ENCODE measurements at places on chromosomes 12 and 14. TPM values are rescaled to one million over a fixed set of nuclear protein-coding genes. Genes with fewer than 3 reads are reported as not detected.

The ACOT6 gene
- polyA plus RNA-seq, result not detected

The GPX2 gene
- polyA plus RNA-seq, result 5.0 TPM

The RNFT2 gene
- 16.2 TPM for polyA plus RNA-seq

The KLHDC1 gene
- 28.7 TPM for polyA plus RNA-seq

The PSME2 gene
- 133 TPM for polyA plus RNA-seq

The ADCY6 gene
- 0.43 TPM for polyA plus RNA-seq

The SMCO2 gene
- not detected for polyA plus RNA-seq

The STON2 gene
- polyA plus RNA-seq, result 3.5 TPM

The ACTR10 gene
- 491 TPM for polyA plus RNA-seq

The AGAP2 gene
- 0.48 TPM for polyA plus RNA-seq

The LACRT gene
- polyA plus RNA-seq, result not detected

The BAZ1A gene
- 0.31 TPM for polyA plus RNA-seq

The TMEM119 gene
- not detected for polyA plus RNA-seq

The IFNG-AS1 gene
- polyA plus RNA-seq, result not detected

The TMEM121 gene
- 0.27 TPM for polyA plus RNA-seq

The CCNT1 gene
- polyA plus RNA-seq, result 17.9 TPM

The SLC17A8 gene
- polyA plus RNA-seq, result 0.48 TPM

The PTPRR gene
- 977 TPM for polyA plus RNA-seq

The FAR2 gene
- 45.5 TPM for polyA plus RNA-seq

The SAMD15 gene
- 37.8 TPM for polyA plus RNA-seq

The PAPOLA gene
- polyA plus RNA-seq, result 96.8 TPM

The RNU4-1 gene
- polyA plus RNA-seq, result not detected

The KRT71 gene
- not detected for polyA plus RNA-seq

The PHLDA1 gene
- polyA plus RNA-seq, result 2.9 TPM

The SYNDIG1L gene
- polyA plus RNA-seq, result not detected

The CCDC88C gene
- 0.17 TPM for polyA plus RNA-seq

The NTS gene
- not detected for polyA plus RNA-seq

The TSPAN19 gene
- 5.3 TPM for polyA plus RNA-seq

The KRT4 gene
- polyA plus RNA-seq, result not detected

The PPP1R3E gene
- polyA plus RNA-seq, result 37.3 TPM

The CHD8 gene
- polyA plus RNA-seq, result 38.8 TPM

The SLCO1B3 gene
- polyA plus RNA-seq, result not detected

The OR6C2 gene
- not detected for polyA plus RNA-seq

The AQP6 gene
- not detected for polyA plus RNA-seq

The TTC6 gene
- not detected for polyA plus RNA-seq

The GUCY2C gene
- not detected for polyA plus RNA-seq

The BICDL1 gene
- 5.6 TPM for polyA plus RNA-seq

The OR11H7 gene
- not detected for polyA plus RNA-seq

The MYF6 gene
- not detected for polyA plus RNA-seq

The TOMM20L gene
- polyA plus RNA-seq, result not detected

The RAD9B gene
- polyA plus RNA-seq, result not detected
